ENCODE measurements at places on chromosomes 1 and 21.
A peak's percentile ranks its signal among the peaks of the same experiment; 100 is the strongest.

- H3K4me3 ChIP-seq: no peak overlapping the region
- H3K4me1 ChIP-seq: no peaks in the 10 kb centered on the region
- DNase-seq: no peak
- no peaks in the 10 kb centered on the region for H3K36me3 ChIP-seq
- H3K27ac ChIP-seq: no peak overlapping the region
Observed at GRCh38 chr1:216090556-216090955, 332.7 kb downstream of the USH2A start.

DNA sequence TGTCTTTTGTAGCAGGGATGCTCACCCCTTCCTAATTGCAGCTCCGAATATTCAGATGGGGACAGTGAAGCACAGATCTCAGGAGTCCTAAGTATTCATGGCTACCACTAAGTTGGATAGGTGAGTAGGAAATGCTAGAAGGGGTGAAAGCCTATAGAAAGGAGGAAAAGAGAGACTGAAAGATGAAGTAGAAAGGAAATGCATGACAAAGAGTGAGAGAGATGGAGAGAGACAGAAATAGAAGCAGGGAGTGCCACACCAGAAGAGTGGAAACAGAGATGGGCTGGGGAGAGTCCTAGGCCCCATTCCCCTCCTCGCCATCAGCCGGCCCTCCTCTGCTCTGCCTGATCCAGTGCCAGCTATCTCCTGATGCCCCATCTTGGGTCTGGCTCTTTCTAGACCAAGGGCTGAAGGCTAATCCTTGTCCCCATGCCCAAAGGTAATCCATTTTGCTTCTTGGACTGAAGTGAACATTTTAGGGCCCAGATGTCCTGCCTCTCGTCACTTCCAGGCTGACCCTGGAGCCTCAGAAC is 2.0 kb downstream of the PEA15 start:
- peaks cover 10% of the 10 kb centered on the region for H3K4me1 ChIP-seq
- no peaks in the 10 kb centered on the region for H3K27me3 ChIP-seq
- no peak for DNase-seq
- no peak overlapping the region for H3K27ac ChIP-seq
- no peak overlapping the region for H3K4me3 ChIP-seq

GRCh38 chr1:181084606-181084969 is 3.9 kb upstream of the IER5 start:
- DNase-seq: no peak
- H3K36me3 ChIP-seq: no peaks in the 10 kb centered on the region
- H3K27me3 ChIP-seq: no peaks in the 10 kb centered on the region
- no peaks in the 10 kb centered on the region for H3K4me1 ChIP-seq

DNA sequence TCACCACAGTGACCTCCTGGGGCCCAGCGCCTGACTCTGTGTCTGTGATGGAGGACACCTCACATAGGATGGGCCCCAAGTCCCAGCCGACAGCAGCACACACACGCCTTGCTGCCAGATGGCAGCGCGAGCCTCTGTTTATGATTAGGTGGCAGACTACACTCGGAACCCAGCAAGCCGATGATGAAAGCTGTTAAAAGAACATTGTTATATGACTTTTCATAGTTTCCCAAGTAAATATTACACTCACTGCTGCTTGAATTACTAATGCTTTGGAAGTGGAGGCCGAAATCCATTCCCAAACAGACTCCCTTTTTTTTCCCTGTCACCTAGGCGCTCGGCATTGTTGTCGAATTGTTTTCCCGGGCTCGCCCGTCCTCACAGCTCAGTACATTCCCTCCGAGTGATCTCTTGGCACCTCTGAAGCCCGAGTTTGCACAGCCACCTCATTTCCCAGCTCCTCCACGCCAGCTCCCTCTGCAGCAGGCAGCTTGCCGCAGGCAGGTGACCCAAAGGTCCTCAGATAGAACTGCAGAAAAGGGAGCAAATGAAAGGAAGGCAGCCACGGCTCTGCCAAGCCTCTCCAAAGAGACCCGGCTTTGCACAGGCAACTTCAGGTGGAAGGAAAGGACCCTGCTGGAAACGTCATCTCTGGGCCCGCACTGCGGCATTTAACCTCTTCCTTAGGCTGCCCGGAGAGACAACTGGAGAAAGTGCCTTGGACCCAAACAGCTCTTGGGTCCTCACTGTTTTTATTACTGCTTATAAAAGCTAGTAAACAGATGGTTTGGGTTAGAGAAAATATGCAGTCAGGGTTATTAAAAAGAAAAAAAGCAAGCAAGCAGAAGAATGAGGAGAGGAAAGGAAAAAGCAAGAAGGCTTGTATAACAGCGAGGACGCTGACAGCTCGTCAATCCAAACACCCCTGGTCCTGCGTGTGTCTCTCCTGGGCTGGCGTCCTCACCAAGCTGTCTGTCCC is 72.2 kb upstream of the SLC25A33 start:
- no peak for DNase-seq
- H3K36me3 ChIP-seq: no peaks in the 10 kb centered on the region
- no peaks in the 10 kb centered on the region for H3K4me1 ChIP-seq
- H3K27ac ChIP-seq: no peak overlapping the region
- no peaks in the 10 kb centered on the region for H3K27me3 ChIP-seq

DNA sequence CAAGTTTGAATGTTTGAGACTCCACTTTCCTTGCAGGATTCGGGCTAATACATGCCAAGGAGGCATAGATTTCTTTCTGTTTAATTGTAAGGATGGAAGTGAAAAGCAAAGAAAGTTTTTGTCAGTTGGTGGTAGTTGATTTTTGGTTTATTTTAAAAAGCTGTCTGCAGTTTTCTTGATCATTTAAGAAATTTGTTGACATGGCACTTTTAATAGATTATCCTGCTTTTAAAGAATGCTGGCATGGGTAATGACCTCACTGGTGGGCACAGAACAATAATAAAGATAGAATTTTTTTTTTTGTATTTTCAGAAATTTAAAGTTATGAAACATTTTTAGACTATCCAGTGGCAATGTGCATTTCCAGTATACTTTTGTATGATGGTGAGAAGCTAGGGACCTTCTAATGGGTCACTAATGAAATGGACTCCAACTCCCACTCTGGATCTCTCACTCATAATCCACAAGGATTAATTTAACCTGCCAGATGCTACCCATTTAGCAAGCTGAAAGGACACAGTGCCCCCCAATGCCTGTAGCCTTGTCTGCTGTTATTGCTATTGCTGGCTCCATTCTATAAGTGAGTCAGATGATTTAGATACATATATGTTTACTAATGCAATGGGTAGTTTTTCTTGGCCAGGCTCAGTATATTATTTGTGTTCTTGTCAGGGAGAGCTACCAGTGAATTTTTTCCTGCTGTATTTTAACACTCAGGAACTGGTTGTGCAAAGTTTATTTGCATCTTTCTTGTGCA is 190.2 kb upstream of the SGIP1 start:
- no peaks in the 10 kb centered on the region for H3K27me3 ChIP-seq
- no peak overlapping the region for H3K27ac ChIP-seq
- peaks cover 6% of the 10 kb centered on the region for H3K4me1 ChIP-seq
- no peak for DNase-seq

- H3K4me1 ChIP-seq: peaks cover 7% of the 10 kb centered on the region
- DNase-seq: no peak
- no peak overlapping the region for H3K4me3 ChIP-seq
- peaks cover 12% of the 10 kb centered on the region for H3K36me3 ChIP-seq
Observed at GRCh38 chr1:56525489-56526041, 53.8 kb downstream of the PLPP3 start.

DNA sequence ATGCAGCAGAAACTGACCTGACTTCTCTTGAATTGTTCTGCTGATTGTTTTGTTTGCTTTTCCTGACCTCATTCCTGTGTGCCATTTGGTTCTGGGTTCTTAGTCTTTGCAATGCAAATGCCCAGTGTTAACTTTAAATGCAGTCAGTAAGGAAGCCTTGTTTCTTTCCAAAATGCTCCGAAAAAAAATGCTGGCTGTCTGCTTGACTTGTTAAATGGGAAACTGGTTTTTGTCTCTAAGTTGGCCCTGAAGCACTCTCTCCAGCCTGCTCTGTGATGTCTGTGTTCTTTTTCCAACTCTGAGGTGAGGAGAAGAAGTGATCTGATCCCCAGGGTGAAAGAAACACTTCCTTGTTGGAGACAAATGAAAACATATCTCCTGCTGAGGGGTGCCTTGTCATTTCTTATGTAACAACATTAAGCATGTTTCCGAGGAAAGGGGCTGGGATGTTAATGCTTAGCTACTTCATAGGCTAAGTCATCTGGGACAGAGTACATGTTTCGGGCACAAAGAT is 256.3 kb upstream of the ADGRL4 start:
- H3K27me3 ChIP-seq: no peaks in the 10 kb centered on the region
- no peak overlapping the region for H3K4me3 ChIP-seq
- H3K4me1 ChIP-seq: no peaks in the 10 kb centered on the region
- H3K27ac ChIP-seq: peak overlapping the region; percentile 55

DNA sequence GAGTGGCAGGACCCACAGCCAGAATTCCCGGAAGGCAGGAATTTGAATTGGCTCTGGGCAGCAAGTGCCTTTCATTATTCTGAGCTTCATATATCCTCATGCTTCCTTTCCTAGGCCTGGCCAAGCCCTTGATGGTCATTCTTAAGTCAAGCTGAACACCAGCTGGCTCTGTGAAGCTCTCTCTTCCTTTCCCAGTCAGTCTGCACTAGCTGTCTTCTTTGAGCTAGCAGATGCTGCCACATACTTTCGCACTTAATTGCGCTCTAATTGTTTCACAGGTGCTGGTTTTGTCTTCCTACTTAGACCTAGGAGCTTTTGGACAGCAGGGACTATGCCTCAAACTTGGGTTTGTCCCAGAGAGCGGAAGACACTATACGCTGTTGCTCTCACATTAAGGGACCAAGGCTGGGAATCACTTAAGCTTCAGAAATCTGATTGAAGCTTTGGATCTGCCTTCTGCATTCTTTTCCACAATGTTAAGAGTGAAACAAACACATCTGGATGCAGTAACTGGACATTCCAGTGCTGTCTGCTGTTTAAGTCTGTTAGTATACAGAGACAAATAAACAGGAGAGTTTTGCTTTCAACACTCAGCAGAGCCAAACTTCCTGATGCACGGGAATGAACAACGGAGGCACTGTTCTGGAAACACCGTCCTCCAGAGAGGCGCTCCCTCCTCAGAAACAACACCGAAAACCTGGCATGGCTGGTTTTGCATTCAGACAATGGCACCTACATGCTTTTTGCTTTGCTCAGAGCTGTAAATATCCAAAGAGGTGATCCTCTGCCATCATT is 2.2 kb downstream of the TLR5 start:
- DNase-seq: no peak
- H3K4me3 ChIP-seq: no peak overlapping the region
- H3K27me3 ChIP-seq: no peaks in the 10 kb centered on the region
- no peaks in the 10 kb centered on the region for H3K36me3 ChIP-seq
- no peak overlapping the region for H3K27ac ChIP-seq

GRCh38 chr1:82160036-82160435 is 359.3 kb downstream of the ADGRL2 start:
- H3K4me3 ChIP-seq: no peak overlapping the region
- H3K36me3 ChIP-seq: no peaks in the 10 kb centered on the region
- peaks cover 2% of the 10 kb centered on the region for H3K27me3 ChIP-seq
- H3K27ac ChIP-seq: no peak overlapping the region
- DNase-seq: no peak

- no peaks in the 10 kb centered on the region for H3K4me1 ChIP-seq
- no peak overlapping the region for H3K27ac ChIP-seq
- H3K27me3 ChIP-seq: no peaks in the 10 kb centered on the region
- no peak overlapping the region for H3K4me3 ChIP-seq
- no peak for DNase-seq
- H3K36me3 ChIP-seq: no peaks in the 10 kb centered on the region
Observed at GRCh38 chr1:191953526-191953925, 204.7 kb upstream of the RGS18 start.

- H3K27me3 ChIP-seq: no peaks in the 10 kb centered on the region
- H3K27ac ChIP-seq: no peak overlapping the region
- DNase-seq: no peak
- H3K4me1 ChIP-seq: no peaks in the 10 kb centered on the region
Observed at GRCh38 chr1:11615090-11615489, 39.1 kb downstream of the FBXO2 start.

Measured in iPS DF 6.9 (cell line).